Smooth muscle cell of the pulmonary artery (primary cell): ENCODE measurements at places on chromosomes 2 and 18. TPM values are rescaled to one million over a fixed set of nuclear protein-coding genes. Genes with fewer than 3 reads are reported as not detected.

Gene AQP12B
- total RNA-seq: not detected in 2 replicates

Gene BABAM2
- 24.7 and 25.1 TPM in 2 replicates for total RNA-seq

Gene TRABD2A
- 4.0 and 4.7 TPM in 2 replicates for total RNA-seq

Gene SNTG2
- total RNA-seq: 0.07 and 0.26 TPM in 2 replicates

Gene CRIM1
- 576 and 578 TPM in 2 replicates for total RNA-seq

Gene CNTNAP5
- not detected in 2 replicates for total RNA-seq

Gene TLX2
- total RNA-seq: not detected in 2 replicates

Gene SCN3A
- 0.40 and 0.85 TPM in 2 replicates for total RNA-seq

Gene CACNB4
- total RNA-seq: 2.0 and 10.8 TPM in 2 replicates

Gene CERS6
- 12.2 and 18.8 TPM in 2 replicates for total RNA-seq

Gene FMNL2
- total RNA-seq: 18.2 and 58.0 TPM in 2 replicates

Gene TMX3
- 71.7 and 101 TPM in 2 replicates for total RNA-seq

Gene PLEKHM3
- total RNA-seq: 13.5 and 18.1 TPM in 2 replicates

Gene ST6GAL2
- total RNA-seq: 0.03 and 0.07 TPM in 2 replicates

Gene SERPINB7
- 0.07 and 0.46 TPM in 2 replicates for total RNA-seq

Gene SIX2
- total RNA-seq: 3.9 and 6.2 TPM in 2 replicates

Gene ACVR1
- total RNA-seq: 59.2 and 62.4 TPM in 2 replicates

Gene TBR1
- 0.03 TPM in 1 of 2 replicates, not detected in the other for total RNA-seq

Gene NR4A2
- 0.40 and 8.5 TPM in 2 replicates for total RNA-seq

Gene BBS5
- total RNA-seq: 6.1 TPM in 2 replicates

Gene ANKRD30B
- 0.73 and 1.4 TPM in 2 replicates for total RNA-seq

Gene FBXO41
- total RNA-seq: 0.72 and 2.0 TPM in 2 replicates

Gene ZAP70
- total RNA-seq: 0.13 TPM in 1 of 2 replicates, not detected in the other

Gene CASP10
- total RNA-seq: 5.3 and 6.8 TPM in 2 replicates

Gene MEIS1
- total RNA-seq: 23.6 and 55.8 TPM in 2 replicates

Gene SOWAHC
- total RNA-seq: 13.1 and 22.6 TPM in 2 replicates

Gene NOTO
- total RNA-seq: not detected in 2 replicates

Gene ABCB11
- total RNA-seq: under 0.01 and 0.13 TPM in 2 replicates

Gene DUSP2
- 2.3 and 2.9 TPM in 2 replicates for total RNA-seq

Gene ZNF514
- 11.5 and 14.3 TPM in 2 replicates for total RNA-seq

Gene ATOH8
- 22.4 and 30.8 TPM in 2 replicates for total RNA-seq

Gene DSG4
- total RNA-seq: not detected in 2 replicates

Gene ALK
- total RNA-seq: 0.07 TPM in 1 of 2 replicates, not detected in the other
